ENCODE measurements at places on chromosomes 12 and 14. TPM values are rescaled to one million over a fixed set of nuclear protein-coding genes. Genes with fewer than 3 reads are reported as not detected.

The CELA1 gene
- not detected for total RNA-seq

The SLC5A8 gene
- total RNA-seq: not detected

The ST8SIA1 gene
- total RNA-seq: 2.6 TPM

The RITA1 gene
- total RNA-seq: 19.5 TPM

The MYF6 gene
- total RNA-seq: not detected

The NRIP2 gene
- 1.1 TPM for total RNA-seq

The CDCA3 gene
- 0.32 TPM for total RNA-seq

The ZNF740 gene
- 31.6 TPM for total RNA-seq

The CFAP54 gene
- total RNA-seq: 0.10 TPM

The FAR2 gene
- total RNA-seq: 3.2 TPM

The GPR132 gene
- 1.3 TPM for total RNA-seq

The ZFHX2 gene
- 1.0 TPM for total RNA-seq

Data from left ventricle myocardium superior (tissue), 1 donor.